ENCODE measurements at places on chromosomes 3 and 15.

DNA sequence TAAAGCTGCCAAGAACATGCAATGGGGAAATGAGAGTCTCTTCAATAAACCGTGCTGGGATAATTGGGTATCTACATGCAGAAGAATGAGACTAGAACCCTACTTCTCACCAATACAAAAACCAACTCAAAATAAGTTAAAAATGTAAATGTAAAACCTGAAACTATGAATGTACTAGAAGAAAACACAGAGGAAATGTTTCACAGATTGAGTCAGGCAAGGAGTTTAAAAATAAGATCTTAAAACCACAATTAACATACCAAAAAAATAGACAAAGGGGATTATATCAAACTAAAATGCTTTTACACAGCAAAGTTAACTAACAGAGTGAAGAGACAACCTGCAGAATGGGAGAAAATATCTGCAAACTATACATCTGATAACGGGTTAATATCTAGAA lies 90.4 kb downstream of the ISL2 start:
- no peak for DNase-seq

DNA sequence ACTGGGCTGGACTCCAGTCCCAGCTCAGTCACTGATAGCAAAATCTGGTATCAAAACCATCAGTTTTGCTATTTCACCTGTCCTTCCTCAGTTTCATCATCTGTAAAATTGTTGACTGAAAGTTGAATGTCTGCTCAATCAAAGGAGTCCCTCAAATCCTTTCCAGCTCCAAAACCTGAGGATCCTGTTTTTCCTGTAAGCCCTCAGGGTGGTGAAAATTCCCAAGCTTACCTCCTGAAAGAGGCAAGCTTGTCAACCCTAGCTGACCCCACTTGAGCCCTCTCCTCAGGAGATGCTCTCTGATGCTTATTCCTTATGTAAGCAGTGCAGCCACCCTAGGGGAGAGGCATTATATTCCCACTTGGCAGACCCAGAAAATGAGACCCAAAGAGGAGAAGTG lies 82.6 kb downstream of the HMG20A start:
- no peak for DNase-seq

DNA sequence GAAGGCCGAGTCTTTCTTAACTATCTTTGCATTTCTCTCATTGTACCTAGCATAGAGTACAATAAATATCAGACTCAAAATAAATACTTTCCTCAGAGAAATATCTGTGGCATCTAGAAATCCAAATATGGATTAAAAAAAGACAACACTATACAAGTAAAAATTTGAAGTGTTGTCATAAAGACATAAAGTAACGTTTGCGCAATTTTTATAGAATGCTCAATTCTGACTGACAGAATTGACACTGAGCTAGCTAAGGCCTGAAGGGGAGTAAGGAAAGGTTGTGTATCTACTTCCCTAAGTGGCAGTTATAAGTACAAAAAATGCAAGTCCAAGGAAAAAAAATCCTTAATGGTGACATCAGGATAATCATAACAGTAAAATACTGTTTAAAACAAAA lies 1.1 kb downstream of the SEC11A start:
- DNase-seq, result no peak

DNA sequence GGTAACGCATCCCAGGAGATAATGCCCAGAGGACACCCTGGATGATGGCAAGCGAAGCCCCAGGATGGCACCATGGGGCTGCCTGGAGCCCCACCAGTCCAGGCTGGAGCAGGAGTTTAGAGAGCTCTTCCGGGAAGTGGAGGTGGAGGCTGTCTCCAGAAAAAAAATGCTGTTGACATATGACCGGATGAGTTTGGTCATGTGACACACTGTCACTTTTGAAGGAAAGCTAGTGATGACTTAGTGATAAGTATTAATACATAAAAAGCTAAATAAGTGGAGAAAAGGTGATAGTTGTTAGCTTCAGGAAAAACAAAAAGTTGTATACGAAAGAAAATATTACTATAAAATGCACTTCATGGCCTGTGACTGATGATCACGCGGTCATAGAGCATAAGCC lies 20.0 kb upstream of the MYZAP start:
- no peak for DNase-seq

DNA sequence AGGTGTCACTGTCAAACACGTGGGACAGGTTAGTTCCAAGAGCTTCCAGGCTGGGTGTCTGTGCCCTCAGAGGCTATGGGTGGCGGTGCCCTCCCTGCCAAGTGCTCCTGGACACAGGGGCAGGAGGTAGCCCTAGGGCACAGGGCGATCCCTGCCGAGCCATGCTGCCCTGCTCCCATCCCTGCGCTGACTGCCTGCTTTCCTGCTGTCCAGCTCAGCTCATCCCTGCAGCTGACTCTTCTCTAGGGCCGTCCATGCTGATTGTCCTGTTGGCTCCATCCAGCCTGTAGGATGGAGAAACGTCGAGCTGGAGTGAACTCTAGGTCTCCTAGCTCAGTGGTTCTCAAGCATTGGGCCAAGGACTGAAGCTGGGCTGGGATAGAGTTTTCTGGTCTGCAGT lies 3.7 kb downstream of the PDIA5 start:
- DNase-seq, result no peak

GRCh38 chr15:40106203-40107161 lies 2.2 kb downstream of the BMF start:
- no peak for DNase-seq

- no peak for DNase-seq
Observed at GRCh38 chr3:134381831-134382442, 7.7 kb upstream of the AMOTL2 start.

DNA sequence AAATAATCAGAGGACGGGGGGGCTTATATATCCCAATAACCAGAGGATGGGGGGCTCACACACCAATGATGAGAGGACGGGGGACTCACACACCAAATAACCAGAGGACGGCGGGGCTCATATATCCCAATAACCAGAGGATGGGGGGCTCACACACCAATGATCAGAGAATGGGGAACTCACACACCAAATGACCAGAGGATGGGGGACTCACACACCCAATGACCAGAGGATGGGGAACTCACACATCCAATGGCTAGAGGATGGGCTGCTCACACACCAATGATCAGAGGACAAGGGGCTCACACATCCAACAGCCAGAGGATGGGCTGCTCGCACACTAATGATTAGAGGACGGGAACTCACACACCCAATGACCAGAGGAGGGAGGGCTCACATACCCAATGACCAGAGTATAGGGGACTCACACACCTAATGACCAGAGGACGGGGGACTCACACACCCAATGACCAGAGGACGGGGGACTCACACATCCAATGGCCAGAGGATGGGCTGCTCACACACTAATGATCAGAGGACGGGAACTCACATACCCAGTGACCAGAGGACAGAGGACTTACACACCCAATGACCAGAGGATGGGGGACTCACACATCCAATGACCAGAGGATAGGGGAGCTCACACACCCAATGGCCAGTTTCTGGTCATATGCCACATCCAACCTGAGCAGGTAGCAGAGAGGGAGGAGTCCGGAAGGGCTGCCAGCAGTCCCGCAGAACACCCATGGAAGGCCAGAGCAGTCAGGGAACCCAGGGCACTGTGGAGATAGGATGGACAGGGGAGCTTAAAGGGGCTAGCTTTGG lies 10.6 kb downstream of the RAB6B start:
- no peak for DNase-seq

DNA sequence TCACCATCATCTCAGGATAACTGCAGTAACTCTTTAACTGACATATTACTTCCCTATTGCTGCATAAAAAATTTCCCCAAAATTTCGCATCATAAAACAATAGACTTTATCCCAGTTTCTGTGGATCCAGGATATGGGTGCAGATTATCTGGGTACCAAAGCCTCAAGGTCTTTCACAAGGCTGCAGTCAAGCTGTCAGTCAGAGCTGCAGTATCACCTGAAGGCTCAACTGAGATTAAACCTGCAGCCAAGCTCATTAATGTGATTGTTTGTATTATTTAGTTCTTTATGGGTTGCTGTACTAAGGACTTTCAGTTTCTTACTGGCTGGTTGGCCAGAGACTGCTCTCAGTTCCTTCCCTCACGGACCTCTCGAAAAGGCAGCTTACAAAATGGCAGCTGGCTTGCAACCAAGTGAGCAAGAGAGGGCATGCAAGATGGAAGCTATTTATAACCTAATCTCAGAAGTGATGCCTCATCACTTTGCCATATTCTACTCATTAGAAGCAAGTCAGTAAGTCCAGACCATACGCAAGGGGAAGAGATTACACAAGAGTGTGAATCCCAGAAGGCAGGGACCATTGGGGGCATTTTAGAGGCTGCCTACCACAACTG lies 54.9 kb downstream of the DCUN1D1 start:
- no peak for DNase-seq

- DNase-seq, result no peak
Observed at GRCh38 chr15:69298354-69298696, 387 bp upstream of the PAQR5 start.

GRCh38 chr15:61025308-61025707 lies 203.8 kb downstream of the RORA start:
- DNase-seq, result no peak

GRCh38 chr3:150097588-150097890 lies 126.8 kb upstream of the PFN2 start:
- no peak for DNase-seq

DNA sequence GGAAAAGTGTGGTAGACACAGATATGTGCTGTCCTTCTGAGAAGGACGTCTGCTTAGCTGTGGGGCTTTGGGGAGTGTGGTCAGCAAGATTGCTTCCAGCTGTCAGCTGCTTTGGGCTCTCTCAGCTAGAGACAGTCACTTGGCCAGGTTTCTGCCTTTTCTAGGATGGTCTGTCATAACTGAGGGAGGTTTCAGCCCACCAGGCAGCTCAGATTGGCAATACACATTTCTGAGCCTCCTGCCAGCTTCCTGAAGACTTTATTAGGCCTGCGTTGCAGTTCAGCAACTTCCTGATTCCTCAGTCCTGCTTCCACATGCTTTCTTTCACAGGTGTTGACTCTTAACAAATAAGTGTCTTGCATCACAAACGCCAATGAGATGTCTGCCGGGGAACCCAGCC lies 286.5 kb downstream of the SQOR start:
- DNase-seq, result no peak

DNA sequence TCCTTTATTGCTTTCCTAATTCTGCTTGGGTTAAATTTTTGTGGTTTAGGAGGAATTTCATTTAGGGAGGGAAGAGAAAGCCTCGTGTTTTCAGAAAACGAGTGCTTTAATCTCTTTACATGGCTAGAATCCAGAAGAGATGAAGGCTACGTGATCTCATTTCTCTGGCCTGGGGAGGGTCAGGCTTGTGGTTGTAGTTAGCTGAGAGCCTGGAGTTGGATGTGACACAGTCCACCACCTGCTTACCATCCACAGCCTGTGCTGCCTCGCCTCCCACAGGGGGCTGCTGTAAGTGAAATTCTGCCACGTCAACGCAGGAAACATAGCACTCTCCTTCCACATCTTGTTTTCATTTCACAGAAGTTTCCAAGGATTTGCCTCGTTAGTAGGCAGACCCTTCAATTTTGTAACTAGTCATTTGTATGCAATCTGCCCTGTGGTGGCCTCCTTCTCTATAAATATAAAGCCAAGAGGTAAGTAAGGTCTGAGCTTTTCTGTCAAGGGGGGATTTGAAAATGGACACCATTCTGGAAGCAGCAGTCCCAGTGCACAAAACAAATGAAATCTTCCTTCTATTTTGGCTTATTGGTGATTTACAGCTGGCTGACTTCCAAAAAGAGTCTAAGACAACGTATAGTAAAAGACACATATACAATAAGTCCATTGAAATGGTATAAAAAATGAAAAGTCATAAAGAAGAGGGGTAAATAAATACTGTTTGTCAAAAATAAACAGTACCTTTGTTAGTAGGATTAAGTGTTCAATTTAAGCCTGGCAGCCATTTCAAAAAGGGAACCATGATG lies 3.4 kb downstream of the GXYLT2 start:
- DNase-seq, result no peak

DNA sequence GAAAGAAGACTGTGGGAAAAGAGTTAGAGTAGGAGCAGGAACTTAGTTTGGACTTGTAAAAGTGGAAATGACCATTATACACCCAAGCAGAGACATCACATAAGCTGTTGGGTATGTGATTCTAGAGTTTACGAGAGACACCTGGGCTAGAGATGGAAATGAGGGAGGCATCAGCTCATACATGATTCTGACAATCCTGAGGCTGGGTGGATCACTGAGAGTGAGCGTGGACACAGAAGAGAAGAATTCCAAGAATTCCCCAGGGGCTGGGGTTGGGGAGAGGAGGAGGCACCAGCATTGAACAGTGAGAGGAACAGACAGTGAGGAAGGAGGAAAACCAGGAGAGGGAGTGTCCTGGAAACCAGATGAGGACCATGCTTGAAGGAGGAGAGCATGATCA lies 113.5 kb downstream of the KCNAB1 start:
- DNase-seq, result no peak

- DNase-seq, result no peak
Observed at GRCh38 chr3:139577909-139578308, 38.4 kb upstream of the RBP1 start.

DNA sequence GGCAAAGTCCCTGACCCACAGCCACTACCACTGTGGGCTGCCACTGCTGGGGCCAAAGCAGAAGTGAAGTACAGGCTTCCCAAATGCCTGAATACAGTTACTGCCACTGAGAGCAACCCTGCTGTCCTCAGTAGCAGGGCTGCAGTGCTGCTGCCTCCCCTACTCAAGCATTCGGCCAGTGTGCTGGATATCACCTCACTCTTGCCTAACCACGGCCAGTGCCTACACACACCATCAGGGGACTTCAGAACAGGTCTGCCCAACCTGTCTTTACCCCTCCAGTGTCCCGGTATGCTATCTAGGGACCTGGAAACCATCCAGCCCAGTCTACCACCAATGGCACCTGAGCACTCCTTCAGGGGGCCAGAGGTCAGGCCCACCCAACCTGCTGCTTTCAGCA lies 261.5 kb upstream of the COL8A1 start:
- DNase-seq, result no peak

DNA sequence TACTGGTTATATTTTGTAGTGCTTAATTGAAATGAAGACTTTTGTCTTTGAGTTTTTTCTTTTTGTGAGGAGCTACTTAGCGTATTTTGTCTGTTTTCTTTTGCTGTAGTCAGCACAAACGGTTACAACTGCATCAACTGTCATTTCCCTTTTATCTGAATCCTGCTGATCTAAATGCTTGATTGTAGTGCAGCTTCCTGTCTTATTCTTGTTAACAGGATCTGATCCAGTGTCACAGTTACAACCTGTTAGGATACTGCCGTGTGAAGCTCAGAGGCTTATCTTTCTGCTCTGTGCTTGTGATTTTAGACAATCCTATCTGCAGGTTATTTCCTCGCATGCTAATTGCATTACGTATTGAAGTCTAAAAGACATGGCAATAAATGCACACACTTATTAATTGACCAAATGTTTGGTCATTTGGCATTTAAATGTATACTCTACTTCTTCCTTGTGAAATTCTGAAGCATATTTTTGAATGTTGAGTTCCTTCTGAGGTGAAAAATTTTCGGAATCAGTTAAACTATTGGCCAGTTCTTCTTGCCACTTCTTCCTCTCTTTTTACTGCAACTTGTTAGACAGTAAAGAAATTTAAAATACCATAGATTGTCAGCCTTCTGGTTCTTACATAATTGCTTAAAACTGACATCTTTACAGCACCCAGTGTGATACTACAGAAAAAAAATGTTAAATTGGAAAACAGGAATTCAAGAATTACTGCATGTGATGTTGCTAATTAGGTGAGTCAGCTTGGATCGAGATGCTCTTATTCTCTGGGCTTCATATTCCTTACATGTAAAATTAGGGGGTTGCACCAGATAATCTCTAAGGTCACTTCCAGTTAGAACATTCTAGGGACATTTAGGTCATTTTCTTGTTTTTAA lies 168.2 kb downstream of the MBNL1 start:
- no peak for DNase-seq

- no peak for DNase-seq
Observed at GRCh38 chr3:195210266-195210973, 60.5 kb downstream of the XXYLT1 start.

GRCh38 chr15:41501191-41501917 lies 7.7 kb downstream of the ITPKA start:
- peak; percentile 59 for DNase-seq
